Parietal lobe (tissue), 2 donors: ENCODE measurements at places on chromosomes 3 and 15. TPM values are rescaled to one million over a fixed set of nuclear protein-coding genes. Genes with fewer than 3 reads are reported as not detected.

The ACKR2 gene
- total RNA-seq, result not detected

The EPHA6 gene
- total RNA-seq, result 78.9 TPM

The PLXNA1 gene
- 91.4 TPM for total RNA-seq

The SHQ1 gene
- total RNA-seq, result 13.5 TPM

The PPM1L gene
- 106 TPM for total RNA-seq

The C2CD4A gene
- total RNA-seq, result not detected

The ZNF80 gene
- total RNA-seq, result not detected

The CP gene
- 0.94 TPM for total RNA-seq

The GOLGA6B gene
- not detected for total RNA-seq
